ENCODE measurements at places on chromosomes 1 and 21.

- DNase-seq, result peak; percentile 49
Measured at GRCh38 chr1:2866422-2867086, 65.1 kb upstream of the TTC34 start.

DNA sequence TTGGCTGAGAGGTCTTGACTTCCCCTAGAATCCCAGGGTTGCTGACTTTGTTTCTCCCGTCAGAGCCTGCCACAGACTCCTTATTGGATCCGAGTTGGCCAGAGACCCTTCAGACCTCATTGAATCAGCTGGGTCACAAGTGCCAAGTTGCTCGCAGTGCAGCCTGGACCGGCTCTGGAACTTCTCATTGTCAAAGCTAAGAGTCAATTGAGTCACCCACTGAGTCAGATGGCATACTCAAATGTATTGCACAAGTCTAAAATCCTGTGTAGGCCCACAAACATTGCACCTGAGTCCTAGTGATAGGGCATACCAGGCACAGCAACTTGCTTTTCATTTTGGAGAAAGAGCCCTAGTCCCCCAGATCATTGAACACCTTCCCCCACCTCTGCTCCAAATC lies 20.4 kb upstream of the SCAF4 start:
- no peak for DNase-seq

- DNase-seq, result peak; percentile 84
Measured at GRCh38 chr1:29849038-29849750, 612.9 kb downstream of the PTPRU start.

DNA sequence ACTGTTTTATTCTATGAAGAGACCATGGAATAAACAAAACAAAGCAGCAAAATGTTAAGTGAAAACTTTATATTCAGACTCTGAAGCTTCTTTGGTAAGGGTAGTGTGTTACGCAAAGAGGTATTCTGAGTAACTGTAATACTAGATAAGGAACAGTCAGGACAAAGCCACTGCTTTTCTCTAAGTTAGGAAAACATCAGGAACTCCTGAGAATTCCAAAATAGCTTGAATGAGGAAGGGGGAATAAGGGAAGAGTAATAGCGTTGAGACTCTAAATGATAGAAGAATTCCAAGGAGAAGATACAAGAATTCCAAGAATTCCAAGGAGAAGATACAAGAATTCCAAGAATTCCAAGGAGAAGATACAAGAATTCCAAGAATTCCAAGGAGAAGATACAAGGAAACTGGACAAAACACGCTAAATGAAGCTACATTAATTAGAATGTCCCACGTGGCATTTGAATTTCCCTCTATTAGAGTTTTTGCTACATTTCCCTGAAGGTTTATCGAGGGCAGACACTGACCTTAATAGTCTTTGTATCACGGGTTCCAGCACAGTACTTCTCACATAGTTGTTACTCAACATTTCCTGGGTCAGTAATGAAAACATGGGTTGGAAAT lies 71.5 kb downstream of the SMYD3 start:
- DNase-seq, result no peak

DNA sequence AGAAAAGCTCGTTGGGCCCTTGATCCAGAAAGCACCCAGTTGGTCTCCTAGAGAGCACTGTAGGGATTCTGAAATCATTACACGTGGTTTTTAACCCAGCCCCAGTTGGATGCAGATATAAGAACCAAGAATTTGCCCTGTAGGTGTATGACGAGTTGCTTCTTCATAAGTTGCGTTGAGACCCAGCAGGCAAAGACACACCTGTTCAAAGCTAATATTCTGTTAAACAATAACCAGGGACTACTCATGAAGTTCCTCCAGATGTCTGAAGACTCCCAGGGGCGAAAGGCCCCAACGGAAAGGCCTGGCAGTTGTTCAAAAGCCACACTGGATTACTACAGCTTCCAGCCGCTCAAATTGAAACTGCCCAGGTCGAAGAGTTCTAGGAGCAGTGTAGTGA lies 88.6 kb upstream of the HNRNPU start:
- peak; percentile 82 for DNase-seq
